ENCODE measurements at places on chromosomes 12 and 14.

GRCh38 chr12:127599436-127599835 is 667.5 kb upstream of the TMEM132C start:
- peak; percentile 79 for DNase-seq

- no peak for DNase-seq
These were observed 130.8 kb downstream of the LMNTD1 start for GRCh38 chr12:25422241-25422640.

DNA sequence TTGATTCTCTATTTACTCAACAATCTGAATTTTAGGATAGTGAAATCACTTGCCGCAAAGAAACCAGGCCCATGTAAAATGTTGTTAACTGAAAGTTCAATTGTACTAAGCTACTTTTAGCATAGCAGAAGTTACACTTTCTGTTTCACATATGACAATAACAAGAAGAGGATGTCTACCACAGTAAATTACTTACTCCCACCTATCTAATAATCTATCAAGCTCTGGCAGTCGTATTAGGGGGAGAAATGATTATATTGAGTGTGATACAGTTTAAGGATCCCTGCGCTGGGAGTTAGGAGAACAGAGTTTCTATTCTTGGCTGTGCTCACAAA is 66.5 kb upstream of the CAND1 start:
- DNase-seq = no peak

- no peak for DNase-seq
These were observed 193.3 kb upstream of the KRR1 start for GRCh38 chr12:75704664-75705063.

DNA sequence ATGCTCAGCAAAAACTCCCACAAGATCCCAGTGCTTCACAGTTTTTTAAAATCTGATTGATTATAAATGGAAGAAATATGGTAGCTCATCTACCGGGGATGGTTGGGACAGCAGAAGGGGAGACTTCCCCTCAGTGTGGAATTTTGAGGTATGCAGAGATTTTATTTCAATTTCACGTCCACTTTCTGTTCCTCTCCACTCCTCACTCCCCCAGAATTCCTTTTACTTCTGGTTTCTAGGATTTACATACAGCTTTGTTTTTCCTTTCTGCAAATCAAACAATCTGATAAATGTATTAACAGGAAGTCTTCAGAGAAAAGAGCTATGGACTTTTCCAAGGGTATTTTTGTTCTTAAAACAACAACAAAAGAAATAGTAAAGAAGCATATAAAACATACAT is 181.5 kb upstream of the ARHGAP5 start:
- no peak for DNase-seq

DNA sequence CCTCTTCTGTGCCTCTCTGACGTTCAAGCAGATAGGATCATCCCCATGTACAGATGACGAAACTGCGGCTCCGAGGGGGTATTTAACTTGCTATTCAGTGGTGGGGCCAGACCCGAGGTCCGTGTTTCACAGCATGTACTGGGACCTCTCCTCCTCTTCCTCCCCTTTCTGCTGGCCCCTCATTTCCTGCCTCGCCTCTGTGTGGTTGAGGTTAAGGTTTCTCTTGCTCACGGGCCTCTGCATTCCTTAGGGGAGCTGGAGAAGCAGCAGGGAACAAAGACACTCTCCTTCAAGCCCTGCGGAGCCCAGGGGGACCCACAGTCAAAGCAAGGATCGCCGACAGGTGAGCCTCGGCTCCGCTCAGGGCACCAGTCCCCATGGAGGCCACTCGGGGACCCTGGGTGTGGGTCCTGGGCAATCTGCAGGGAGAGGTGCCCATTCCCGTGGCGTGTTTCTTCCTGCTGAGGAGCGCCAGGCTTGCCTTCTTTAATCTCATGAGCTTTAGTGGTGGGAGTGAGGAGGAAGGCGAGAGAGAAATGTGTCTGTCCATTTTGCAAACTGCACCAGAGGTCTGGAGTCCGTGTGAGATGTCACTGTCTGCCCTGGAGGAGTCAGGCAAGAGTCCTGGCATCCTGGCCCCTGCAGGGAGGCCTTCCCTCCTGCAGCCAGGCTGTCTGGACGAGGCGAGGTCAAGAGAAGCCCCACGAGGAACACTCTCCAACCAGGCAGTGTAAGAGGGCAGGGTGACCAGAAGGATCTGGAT is 45.0 kb downstream of the SLC6A12 start:
- DNase-seq = no peak

GRCh38 chr12:107468182-107468581 is 217.4 kb upstream of the PWP1 start:
- no peak for DNase-seq
